ENCODE measurements at places on chromosomes 13 and 19. TPM values are rescaled to one million over a fixed set of nuclear protein-coding genes. Genes with fewer than 3 reads are reported as not detected.

CGB1 gene
- total RNA-seq, result 0.92 TPM

TEKTIP1 gene
- 0.35 TPM for total RNA-seq

NLRP5 gene
- not detected for total RNA-seq

DNA sequence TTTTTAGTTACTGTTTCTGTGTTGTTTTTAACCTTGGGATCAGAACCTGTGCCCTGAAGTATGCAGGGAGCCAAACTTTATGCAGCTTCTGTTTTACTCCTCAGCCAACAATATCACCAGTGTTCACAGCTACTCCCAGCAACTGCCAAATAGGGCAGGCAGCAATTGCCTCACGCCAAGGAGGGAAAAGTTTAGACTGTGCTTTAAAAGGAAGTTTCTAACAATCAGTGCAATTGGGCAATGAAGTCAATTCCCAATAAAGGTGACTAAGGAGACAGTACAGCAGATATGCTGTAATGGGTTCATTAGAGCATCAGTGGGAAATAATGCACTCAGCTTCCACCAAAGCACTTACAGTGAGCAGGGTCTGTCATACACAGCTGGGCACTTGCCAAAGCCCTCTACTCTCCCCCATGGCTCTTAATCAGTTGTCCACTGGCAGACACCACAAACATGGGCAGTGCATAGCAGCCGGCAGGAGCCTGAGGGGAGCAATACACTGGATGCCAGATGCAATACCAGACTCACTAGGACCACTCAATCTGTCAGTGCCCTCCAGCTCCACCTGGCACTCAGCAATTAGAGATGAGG lies 19.3 kb downstream of the ENOX1 start:
- DNase-seq, result no peak

Measured in chondrocyte (in vitro differentiated cells).